Activated T-cell treated with anti-CD3 and anti-CD28 coated beads, Interleukin-2, amount 50 U/mL, for 72 hours (primary cell): ENCODE measurements at places on chromosomes 4 and X. TPM values are rescaled to one million over a fixed set of nuclear protein-coding genes. Genes with fewer than 3 reads are reported as not detected.

DNA sequence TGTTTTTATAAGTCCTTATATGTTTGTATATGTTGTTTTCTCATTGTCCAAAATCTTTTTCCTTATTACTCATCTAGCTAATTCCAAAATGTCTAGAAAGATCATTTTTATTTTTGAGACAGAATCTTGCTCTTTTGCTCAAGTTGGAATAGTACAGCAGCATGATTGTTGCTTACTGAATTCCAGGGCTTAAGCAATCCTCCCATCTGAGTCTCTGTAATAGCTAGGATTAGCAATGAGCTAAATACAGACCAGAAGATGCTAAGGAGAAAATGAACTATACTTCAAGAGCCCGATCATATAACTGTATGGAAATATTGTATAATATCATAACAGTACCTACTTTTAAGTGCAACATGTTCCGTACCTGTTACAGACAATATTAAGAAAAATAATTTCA is 1027.0 kb downstream of the STIM2 start:
- H3K36me3 ChIP-seq, result no peaks in the 10 kb centered on the region
- no peak for DNase-seq
- no peak overlapping the region for H3K27ac ChIP-seq
- H3K4me3 ChIP-seq, result no peak overlapping the region

DNA sequence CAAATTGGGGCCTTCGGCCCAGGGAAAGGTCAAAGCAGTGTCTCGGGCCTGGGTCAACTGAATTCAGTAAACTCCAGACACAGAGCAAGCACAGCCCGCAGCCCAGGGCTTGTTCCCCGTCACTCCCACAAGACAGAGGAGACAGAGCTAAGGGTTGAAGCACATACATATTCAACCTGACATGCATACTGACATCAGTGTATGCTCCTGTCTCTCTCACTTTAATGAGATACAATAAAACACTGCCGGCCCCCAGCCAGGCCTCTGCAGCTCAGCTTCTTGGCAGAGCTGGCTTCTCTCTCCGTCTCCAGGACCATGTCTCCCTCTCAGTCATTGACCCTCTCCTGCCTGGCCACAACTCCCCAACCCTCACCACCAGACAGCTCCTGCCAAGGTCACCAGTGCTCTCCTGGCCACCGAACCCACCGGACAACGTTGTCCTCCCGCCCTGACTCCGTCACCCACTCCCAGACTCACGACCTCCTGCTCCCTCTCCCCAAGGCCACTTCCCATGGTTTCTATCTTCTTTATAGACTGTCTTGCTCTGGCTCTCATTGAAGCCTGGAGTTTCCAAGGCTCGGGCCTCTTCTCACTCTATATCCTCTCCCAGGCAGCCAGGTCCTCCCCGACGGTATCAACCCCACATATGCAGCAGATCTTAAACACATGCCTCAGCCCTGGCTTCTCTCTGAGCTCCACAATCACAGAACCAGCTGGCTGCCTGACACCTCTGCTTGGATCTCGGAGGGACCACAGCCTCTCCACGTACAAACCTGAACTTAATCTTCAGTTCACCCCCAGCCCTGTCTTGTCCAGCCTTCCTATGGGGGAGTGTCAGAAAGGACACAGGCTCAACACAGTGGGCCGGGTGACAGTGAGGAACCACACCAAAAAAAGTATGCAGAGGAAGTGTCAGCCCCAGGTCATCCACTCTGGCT is 67.7 kb upstream of the C4orf50 start:
- H3K4me1 ChIP-seq, result no peaks in the 10 kb centered on the region
- no peak overlapping the region for H3K4me3 ChIP-seq
- no peaks in the 10 kb centered on the region for H3K27me3 ChIP-seq
- peaks cover 8% of the 10 kb centered on the region for H3K36me3 ChIP-seq
- no peak overlapping the region for H3K27ac ChIP-seq

NLGN3 gene
- total RNA-seq, result 2.9 TPM

STOX2 gene
- total RNA-seq, result not detected

DNA sequence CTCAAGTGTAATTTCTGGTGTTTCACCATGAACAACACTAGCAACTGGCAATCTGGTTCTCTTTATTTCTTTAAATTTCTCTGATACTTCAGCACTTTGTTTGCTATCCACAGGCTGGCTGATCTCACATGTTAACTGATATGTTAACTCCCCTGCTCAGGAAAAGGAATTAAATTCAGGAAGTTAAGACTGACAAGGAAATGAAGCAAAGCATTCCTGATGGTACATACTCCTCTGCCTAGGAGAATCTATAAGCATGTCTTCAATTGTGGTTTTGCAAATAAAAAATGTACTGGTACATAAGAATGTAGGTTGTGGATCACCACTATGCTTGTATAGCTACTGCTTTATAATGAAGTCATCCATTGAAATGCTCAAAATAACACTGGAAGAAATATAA is 1119.2 kb upstream of the INTU start:
- H3K27ac ChIP-seq, result no peak overlapping the region
- no peak for DNase-seq
- no peaks in the 10 kb centered on the region for H3K4me1 ChIP-seq
- H3K36me3 ChIP-seq, result no peaks in the 10 kb centered on the region

- no peaks in the 10 kb centered on the region for H3K27me3 ChIP-seq
- H3K4me1 ChIP-seq, result no peaks in the 10 kb centered on the region
- no peak overlapping the region for H3K27ac ChIP-seq
- no peak overlapping the region for H3K4me3 ChIP-seq
- DNase-seq, result no peak
Measured at GRCh38 chrX:27600686-27601085, 10.5 kb downstream of the DCAF8L2 start.

- peaks cover under 1% of the 10 kb centered on the region for H3K4me1 ChIP-seq
- H3K27me3 ChIP-seq, result no peaks in the 10 kb centered on the region
- DNase-seq, result peak; percentile 39
- H3K27ac ChIP-seq, result no peak overlapping the region
- no peaks in the 10 kb centered on the region for H3K36me3 ChIP-seq
- H3K4me3 ChIP-seq, result no peak overlapping the region
Measured at GRCh38 chr4:183256756-183257385, 63.2 kb downstream of the CLDN22 start.

DNA sequence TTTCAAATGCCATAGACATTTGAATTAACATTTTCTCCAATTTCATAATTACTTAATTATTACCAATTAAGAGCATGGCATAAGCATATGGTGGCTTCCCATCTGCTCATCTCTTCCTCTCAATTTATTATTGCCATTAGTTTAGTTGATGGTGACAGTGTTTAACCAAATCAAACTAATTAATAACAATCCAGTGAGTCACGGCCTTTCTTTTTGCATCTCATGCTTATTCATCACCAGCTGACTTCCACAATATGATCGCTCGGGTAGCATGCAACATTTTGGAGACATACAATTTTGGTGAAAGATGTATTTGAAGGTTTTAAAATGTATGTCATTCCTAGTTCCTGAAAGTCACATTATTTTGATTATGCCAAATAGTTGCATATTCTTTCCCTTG is 172.8 kb upstream of the TACR3 start:
- no peak for DNase-seq
- H3K27me3 ChIP-seq, result no peaks in the 10 kb centered on the region
- no peak overlapping the region for H3K27ac ChIP-seq
- H3K36me3 ChIP-seq, result no peaks in the 10 kb centered on the region

DNA sequence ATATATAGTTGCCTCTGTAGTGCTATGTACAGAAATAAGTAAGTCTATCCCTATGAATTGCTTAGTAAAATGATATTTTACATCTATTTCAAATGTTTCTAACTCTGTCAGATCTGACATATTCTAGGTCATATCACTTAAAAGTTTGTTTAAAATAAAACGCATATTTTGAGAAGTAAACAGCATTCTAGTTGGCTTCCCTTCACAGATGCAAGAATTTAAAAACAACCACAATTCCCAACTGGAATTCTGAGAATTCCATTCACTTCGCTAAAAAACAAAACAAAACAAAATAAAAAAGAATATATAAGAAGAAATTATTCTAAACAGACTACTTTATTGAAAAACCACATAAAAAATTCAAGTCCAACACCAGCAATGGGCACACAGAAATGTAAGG is 126.0 kb downstream of the PPP3CA start:
- no peaks in the 10 kb centered on the region for H3K36me3 ChIP-seq
- no peak overlapping the region for H3K27ac ChIP-seq
- no peak overlapping the region for H3K4me3 ChIP-seq
- H3K27me3 ChIP-seq, result no peaks in the 10 kb centered on the region
- H3K4me1 ChIP-seq, result no peaks in the 10 kb centered on the region
- DNase-seq, result no peak

DNA sequence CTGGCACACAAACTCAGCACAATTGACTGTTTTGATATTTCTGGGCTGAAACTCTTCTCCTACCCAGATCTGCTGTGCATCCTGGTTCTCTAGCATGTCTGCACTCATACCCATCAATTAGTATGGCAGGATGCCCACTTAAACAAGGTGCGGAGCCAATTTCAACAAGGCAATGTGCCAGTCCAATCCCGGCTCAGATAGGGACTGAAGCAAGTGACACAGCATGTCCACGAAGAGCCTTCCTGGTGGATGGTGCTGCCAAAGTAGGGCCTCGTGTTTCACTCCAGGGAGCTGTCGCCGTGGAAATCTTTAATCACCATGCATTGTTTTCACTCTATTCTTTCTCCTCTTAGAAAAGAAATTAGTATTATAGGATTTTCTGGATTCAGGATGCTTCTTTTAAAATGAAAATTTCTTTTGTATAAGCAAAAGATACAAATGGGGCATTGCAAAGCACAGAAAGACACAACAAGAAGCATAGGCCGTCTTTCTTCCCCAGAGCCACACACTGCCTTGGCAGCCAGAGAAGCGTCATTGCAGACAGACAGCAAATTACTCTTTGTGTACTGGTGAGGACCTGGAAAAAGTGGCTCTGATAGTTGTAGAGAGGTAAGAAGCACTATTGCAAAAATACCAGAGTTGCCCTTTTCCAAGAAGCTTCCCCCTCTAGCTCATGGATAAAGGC is 40.6 kb upstream of the LSM6 start:
- H3K36me3 ChIP-seq, result peaks cover 3% of the 10 kb centered on the region
- no peak for DNase-seq
- H3K27me3 ChIP-seq, result peaks cover 41% of the 10 kb centered on the region
- H3K4me1 ChIP-seq, result peaks cover 37% of the 10 kb centered on the region
- no peak overlapping the region for H3K27ac ChIP-seq

DNA sequence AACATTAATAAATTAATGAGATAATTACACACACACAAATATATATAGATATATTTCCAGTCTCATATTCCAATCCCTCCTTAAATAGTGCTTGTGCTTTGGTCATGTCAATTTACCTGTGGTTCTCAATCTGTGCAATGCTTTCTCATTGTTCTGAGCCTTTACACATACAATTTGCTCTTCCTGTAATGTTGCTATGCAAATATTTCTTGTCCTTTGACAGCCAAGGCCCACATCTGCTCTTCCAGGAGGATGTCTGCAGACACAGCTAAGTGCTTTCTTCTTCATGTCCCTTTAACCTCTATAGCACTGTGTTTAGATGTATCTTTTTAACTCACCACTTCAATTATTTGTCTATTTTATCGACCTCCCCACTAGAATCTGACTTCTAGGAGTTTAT is 67.3 kb upstream of the RAPGEF2 start:
- DNase-seq, result no peak
- H3K27me3 ChIP-seq, result peaks cover 43% of the 10 kb centered on the region
- H3K36me3 ChIP-seq, result peaks cover 2% of the 10 kb centered on the region
- no peak overlapping the region for H3K4me3 ChIP-seq
- no peaks in the 10 kb centered on the region for H3K4me1 ChIP-seq
- no peak overlapping the region for H3K27ac ChIP-seq

- no peaks in the 10 kb centered on the region for H3K36me3 ChIP-seq
- H3K27ac ChIP-seq, result no peak overlapping the region
- H3K27me3 ChIP-seq, result peaks cover 43% of the 10 kb centered on the region
- peak; percentile 18 for DNase-seq
- H3K4me1 ChIP-seq, result peaks cover 5% of the 10 kb centered on the region
Measured at GRCh38 chr4:183099537-183100297, 660 bp downstream of the WWC2 start.

DNA sequence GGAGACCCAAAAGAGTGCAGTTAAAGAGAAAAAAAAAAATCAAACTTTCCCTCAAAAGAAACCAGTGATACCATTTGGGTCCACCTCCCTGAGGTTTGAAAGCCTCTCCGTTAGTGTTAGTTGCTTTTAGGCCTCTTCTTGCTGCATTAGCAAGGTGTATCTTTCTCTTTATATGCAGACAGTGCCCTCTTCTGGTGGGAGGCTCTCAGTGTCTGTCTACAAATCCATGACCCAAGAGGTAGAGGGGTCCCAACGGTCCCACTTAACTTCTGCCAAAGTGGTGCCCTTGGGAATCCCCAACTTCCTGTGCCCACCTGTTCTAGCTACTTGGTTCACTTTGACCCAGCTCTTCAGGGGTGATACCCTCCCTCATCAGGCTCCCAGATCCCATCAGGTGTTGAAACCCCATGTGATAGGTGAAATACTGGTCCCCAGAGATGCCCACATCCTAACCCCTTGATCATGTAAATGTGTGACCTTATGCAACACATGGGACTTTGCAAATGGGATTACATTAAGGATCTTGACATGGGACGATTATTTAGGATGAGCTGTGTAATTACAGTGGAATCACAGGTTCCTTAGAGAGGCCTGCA is 63.7 kb upstream of the CD99 start:
- H3K36me3 ChIP-seq, result peaks cover 73% of the 10 kb centered on the region
- H3K4me3 ChIP-seq, result no peak overlapping the region
- peak overlapping the region; percentile 35 for H3K27ac ChIP-seq

DNA sequence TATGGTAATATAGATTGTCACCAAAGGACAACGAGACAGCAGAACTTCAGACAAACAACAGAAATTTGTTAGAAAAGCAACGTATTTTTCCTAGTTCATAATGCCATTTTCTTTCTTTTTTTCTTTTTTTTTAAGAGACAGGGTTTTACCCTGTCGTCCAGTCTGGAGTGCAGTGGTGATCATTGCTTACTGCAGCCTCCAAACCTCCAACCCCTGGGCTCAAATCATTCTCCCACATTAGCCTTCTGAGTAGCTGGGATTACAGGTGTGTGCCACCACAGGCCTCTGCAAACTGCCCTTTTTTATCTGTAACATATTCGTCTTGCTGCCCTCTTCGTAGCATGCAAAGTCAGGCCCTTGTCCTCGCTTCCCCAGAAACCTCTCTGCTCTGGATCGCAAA is 116.5 kb upstream of the PDLIM3 start:
- H3K36me3 ChIP-seq, result no peaks in the 10 kb centered on the region
- no peaks in the 10 kb centered on the region for H3K4me1 ChIP-seq
- no peak for DNase-seq
- H3K27ac ChIP-seq, result no peak overlapping the region
- peaks cover 11% of the 10 kb centered on the region for H3K27me3 ChIP-seq

NIPAL1 gene
- 1.6 TPM for total RNA-seq

DNA sequence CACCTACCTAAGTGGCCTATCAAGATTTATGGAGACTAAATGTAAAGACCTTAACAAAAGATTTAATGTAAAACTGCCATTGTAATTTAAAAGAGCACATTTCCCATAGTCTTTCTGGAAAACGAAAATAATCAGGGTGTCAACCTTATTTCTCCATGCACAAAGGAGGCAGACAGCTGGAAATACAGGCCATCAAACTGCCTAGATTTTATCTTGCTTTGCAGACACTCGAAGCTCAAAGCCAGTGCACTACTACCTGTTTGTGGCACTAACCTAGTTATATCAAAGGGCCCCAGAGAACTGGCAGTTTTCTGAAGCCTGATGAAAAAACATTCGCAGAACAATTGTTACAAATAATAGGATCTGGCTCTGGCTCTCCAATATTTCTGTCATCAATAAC is 863.9 kb downstream of the STPG2 start:
- no peak for DNase-seq
- no peaks in the 10 kb centered on the region for H3K36me3 ChIP-seq
- no peaks in the 10 kb centered on the region for H3K4me1 ChIP-seq
- no peak overlapping the region for H3K4me3 ChIP-seq
- H3K27me3 ChIP-seq, result no peaks in the 10 kb centered on the region
- H3K27ac ChIP-seq, result no peak overlapping the region
